ENCODE measurements at places on chromosomes 2 and 18. TPM values are rescaled to one million over a fixed set of nuclear protein-coding genes. Genes with fewer than 3 reads are reported as not detected.

DNA sequence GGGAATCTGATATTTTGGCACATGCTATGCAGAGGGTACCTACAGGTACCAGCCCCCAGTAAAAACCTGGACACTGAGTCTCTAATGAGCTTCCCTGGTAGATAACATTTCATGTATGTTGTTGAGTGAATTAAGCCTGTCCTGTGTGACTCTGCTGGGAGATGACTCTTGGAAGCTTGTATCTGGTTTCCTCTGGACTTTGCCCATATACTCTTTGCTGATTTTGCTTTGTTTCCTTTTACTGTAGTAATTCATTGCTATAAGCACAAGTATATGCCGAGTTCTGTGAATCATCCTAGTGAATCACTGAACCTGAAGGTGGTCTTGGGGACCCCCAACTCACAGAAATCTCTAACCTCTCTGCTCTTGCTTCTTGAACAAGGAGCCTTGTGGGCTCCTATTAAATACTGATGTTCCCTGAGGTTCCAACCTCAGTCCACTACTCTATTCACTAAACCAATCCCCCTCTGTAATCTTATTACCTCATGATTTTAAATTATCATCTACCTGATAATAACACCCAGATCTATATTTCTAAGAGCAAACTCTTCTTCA lies 94.3 kb upstream of the WDSUB1 start:
- H3K36me3 ChIP-seq = peaks cover 39% of the 10 kb centered on the region
- no peaks in the 10 kb centered on the region for H3K4me1 ChIP-seq
- H3K4me3 ChIP-seq = no peak overlapping the region
- no peak for DNase-seq
- no peaks in the 10 kb centered on the region for H3K27me3 ChIP-seq
- H3K27ac ChIP-seq = no peak overlapping the region

The KYNU gene
- total RNA-seq = 0.24 TPM

GRCh38 chr2:133304344-133304743 lies 263.9 kb downstream of the NCKAP5 start:
- no peak overlapping the region for H3K4me3 ChIP-seq
- no peaks in the 10 kb centered on the region for H3K4me1 ChIP-seq
- no peaks in the 10 kb centered on the region for H3K36me3 ChIP-seq
- H3K27ac ChIP-seq = no peak overlapping the region

DNA sequence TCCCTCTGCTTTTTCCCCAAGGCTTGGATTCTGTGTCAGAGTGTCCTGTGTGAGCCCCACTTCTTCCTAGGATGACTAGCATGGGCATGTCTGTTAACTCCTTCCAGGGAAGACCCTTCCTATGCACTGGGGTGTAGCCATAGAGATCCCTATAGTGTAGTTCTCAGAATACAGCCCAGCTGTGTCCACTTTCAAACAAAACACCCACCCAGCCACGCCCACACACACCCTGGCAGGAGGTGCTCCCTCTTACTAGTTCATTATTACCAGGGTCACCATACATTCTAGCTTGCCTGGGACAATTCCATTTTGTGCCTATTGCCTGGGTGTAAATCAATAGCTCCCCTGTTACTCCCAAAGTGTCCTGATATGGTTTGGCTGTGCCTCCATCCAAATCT lies 195.6 kb downstream of the MYCN start:
- H3K4me1 ChIP-seq = no peaks in the 10 kb centered on the region
- H3K36me3 ChIP-seq = no peaks in the 10 kb centered on the region
- no peak overlapping the region for H3K27ac ChIP-seq

- DNase-seq = no peak
- no peaks in the 10 kb centered on the region for H3K36me3 ChIP-seq
- H3K4me1 ChIP-seq = no peaks in the 10 kb centered on the region
- no peaks in the 10 kb centered on the region for H3K27me3 ChIP-seq
- H3K4me3 ChIP-seq = no peak overlapping the region
These were observed 589.5 kb downstream of the ARHGAP15 start for GRCh38 chr2:143718745-143719144.

The MOGAT1 gene
- total RNA-seq = not detected

- H3K27ac ChIP-seq = no peak overlapping the region
- no peak overlapping the region for H3K4me3 ChIP-seq
- no peak for DNase-seq
- peaks cover 61% of the 10 kb centered on the region for H3K36me3 ChIP-seq
These were observed 28.7 kb downstream of the ESCO1 start for GRCh38 chr18:21571772-21572171.

DNA sequence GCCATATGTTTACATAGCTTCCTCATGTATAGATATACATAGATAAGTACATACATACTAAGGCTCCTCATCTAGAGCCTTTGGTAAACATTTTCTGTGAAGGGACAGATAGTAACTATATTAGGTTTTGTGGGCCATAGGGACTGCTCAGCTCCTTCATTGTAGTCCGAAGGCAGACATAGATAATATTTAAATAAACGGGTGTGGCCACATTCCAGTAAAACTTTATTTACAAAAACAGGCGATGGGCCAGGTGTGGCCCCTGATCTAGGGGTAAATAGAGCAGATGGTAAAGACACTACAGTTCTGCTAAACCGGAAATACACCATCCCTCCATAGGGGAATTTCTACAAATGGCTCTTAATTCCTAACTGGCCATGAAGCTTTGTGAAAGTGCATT lies 7.3 kb downstream of the COQ10B start:
- H3K4me3 ChIP-seq = no peak overlapping the region
- no peaks in the 10 kb centered on the region for H3K27me3 ChIP-seq
- no peak for DNase-seq
- H3K36me3 ChIP-seq = peaks cover 17% of the 10 kb centered on the region

DNA sequence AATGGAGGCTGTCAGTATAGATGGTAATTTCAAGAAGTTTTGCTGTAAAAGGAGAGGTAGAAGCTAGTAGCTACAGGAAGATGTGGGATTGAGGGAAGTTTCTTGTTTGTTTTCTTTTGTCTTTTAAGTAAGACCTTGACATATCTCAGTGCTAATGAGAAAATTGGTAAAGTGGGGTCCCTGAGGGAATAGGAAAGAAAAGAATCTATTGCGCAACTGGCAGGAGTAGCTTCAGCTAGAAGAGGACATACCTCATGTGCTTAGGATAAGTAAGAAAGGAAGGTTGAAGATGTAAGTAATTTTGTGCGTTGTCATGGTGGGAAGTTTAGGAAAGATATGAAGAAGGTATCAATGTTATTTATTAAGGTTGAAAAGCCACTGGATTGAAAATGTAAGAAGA lies 8.4 kb upstream of the IKZF2 start:
- no peak overlapping the region for H3K27ac ChIP-seq
- no peaks in the 10 kb centered on the region for H3K27me3 ChIP-seq
- DNase-seq = no peak

- no peaks in the 10 kb centered on the region for H3K36me3 ChIP-seq
- H3K4me1 ChIP-seq = peaks cover 11% of the 10 kb centered on the region
- peak; percentile 65 for DNase-seq
- no peak overlapping the region for H3K27ac ChIP-seq
These were observed 16.8 kb downstream of the GNLY start for GRCh38 chr2:85710687-85711577.

DNA sequence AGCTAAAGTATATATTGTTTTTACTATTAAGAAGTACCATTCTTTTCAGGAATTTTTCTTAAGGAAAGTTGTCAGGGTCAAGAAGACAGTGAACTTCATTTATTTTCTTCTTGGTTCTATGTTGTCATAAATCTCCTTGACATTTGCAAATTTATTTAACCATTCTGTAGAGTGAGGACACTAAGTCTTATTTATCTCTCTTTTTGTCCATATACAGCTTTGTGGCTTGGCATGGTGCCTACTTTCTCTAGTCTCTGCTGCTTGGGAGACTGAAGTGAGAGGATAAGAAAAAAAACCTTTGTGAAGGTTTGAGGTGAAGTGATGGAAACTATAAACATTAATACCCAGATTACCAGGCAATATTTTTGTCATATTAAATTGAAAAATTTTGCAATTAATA lies 1389.4 kb downstream of the SUCLG1 start:
- no peaks in the 10 kb centered on the region for H3K36me3 ChIP-seq
- peak; percentile 89 for DNase-seq
- no peaks in the 10 kb centered on the region for H3K27me3 ChIP-seq

The TACR1 gene
- total RNA-seq = not detected

DNA sequence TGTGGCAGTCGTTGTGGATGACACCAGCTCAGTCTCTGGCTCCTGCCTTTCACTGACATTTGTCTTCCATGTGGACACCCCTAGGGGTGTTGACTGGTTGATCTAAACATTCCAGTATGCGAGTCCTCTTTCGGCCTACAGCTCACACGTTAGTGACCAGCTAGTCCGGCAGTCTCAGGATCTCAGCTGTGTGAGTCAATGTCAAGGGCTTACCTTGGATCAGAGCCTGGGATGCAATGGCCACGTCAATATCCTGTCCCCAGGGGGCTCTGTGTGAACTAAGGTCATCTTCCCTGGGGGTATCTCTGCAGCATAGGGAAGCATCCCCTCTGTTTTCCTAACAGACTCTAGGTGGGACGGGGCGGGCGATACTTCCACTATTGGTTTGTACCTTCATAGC lies 35.1 kb upstream of the YWHAQ start:
- no peaks in the 10 kb centered on the region for H3K4me1 ChIP-seq
- peak; percentile 60 for DNase-seq
- no peaks in the 10 kb centered on the region for H3K27me3 ChIP-seq
- no peak overlapping the region for H3K4me3 ChIP-seq
- no peak overlapping the region for H3K27ac ChIP-seq

DNA sequence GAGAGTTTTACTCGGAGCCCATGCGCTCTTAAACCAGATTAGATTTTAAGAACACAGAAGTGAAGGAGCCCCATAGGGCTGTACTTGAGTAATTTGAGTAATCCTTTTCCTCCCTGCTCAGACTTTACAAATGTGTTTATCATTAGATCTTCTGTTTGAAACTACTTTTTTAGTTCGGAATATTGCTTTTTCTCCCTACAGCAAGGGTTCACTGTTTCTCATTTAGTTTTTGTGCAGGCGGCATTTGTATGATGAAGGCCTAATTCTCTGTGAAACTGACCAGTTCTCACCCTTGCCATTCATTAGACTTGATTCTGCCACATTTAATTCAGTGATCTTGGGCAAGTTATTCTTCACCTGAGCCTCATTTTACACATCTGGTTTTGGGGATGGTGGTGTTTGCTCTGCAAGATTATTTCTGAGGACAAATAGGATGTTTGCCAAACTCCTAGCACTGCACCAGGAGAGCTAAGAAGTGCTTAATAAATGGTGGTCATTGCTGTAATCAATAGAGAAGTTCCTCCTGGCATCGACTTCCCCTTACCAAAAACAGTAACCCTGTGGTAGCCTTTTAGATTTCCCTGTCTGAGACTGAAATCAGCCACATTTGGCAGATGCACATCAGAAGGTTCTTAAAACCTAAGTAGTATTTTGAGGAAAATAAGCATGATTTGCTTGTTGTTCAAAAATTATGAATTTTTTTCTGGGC lies 2.2 kb downstream of the B3GNT2 start:
- DNase-seq = no peak
- H3K4me1 ChIP-seq = peaks cover 12% of the 10 kb centered on the region
- peak overlapping the region; percentile 96 for H3K4me3 ChIP-seq

The ZNF892 gene
- total RNA-seq = 7.3 TPM

DNA sequence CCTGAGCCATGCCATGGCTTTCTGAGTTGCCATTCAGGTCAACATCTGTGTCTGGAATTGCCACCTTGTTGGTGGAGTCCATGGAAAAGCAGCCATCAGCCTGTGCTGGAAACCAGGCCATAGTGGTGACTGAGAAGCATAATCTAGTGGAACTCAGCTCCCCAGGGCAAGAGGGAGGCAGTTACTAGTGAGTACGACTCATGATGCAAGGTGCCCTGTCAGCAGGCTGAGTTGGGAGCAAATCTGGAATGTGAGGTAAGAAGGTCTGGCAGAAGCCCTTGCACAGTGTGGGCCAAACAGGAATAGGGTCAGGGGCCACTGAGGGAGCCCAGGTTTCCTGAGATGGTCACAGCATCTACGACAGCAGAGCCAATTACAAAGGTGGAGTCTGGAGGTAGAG lies 37.1 kb downstream of the SULT1C2 start:
- no peak for DNase-seq
- no peaks in the 10 kb centered on the region for H3K36me3 ChIP-seq
- no peak overlapping the region for H3K4me3 ChIP-seq
- no peaks in the 10 kb centered on the region for H3K4me1 ChIP-seq
- H3K27ac ChIP-seq = no peak overlapping the region
- no peaks in the 10 kb centered on the region for H3K27me3 ChIP-seq

The LDLRAD4 gene
- total RNA-seq = 7.9 TPM

DNA sequence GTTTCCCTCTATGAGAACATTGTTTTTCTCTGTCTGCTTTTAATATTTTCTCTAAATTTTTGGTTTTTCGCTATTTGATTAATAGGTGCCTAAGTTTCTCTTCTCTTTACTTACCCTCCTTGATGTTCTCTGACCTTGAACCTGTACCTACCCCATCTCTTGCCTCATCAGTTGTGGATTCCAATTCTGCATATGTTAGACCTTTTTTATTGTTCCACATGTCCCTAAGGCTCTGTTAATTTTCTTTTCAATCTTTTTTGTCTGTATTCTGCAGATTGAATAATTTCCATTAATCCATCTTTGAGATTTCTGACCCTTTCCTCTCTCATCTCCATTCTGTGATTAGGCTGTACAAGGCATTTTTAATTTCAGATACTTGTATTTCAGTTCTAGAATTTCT lies 23.1 kb downstream of the RELCH start:
- no peak overlapping the region for H3K27ac ChIP-seq
- H3K36me3 ChIP-seq = peaks cover 4% of the 10 kb centered on the region
- H3K4me1 ChIP-seq = no peaks in the 10 kb centered on the region
- H3K4me3 ChIP-seq = no peak overlapping the region
- no peak for DNase-seq

GRCh38 chr2:234081970-234082822 lies 31.7 kb downstream of the SPP2 start:
- no peak overlapping the region for H3K4me3 ChIP-seq
- H3K4me1 ChIP-seq = no peaks in the 10 kb centered on the region
- H3K27ac ChIP-seq = no peak overlapping the region
- DNase-seq = no peak
- H3K27me3 ChIP-seq = no peaks in the 10 kb centered on the region
- no peaks in the 10 kb centered on the region for H3K36me3 ChIP-seq

- H3K36me3 ChIP-seq = no peaks in the 10 kb centered on the region
- no peaks in the 10 kb centered on the region for H3K27me3 ChIP-seq
- H3K4me3 ChIP-seq = no peak overlapping the region
These were observed 12.4 kb downstream of the NMI start for GRCh38 chr2:151277067-151277466.

Data from cardiac muscle cell (in vitro differentiated cells and primary cell).